ENCODE measurements at places on chromosomes 16 and 17.

- peak; percentile 38 for DNase-seq
Measured at GRCh38 chr17:28131599-28131998, 89.1 kb downstream of the NLK start.

GRCh38 chr16:1311738-1312466 is 2.5 kb downstream of the UBE2I start:
- DNase-seq = no peak

- no peak for DNase-seq
Measured at GRCh38 chr16:31356566-31357323, 1.8 kb downstream of the ITGAX start.

- DNase-seq = peak; percentile 99
Measured at GRCh38 chr17:31740611-31741082, 118.4 kb downstream of the COPRS start.

All from fibroblast of skin of right quadriceps (primary cell).